ENCODE measurements at places on chromosomes 3 and 15.

DNA sequence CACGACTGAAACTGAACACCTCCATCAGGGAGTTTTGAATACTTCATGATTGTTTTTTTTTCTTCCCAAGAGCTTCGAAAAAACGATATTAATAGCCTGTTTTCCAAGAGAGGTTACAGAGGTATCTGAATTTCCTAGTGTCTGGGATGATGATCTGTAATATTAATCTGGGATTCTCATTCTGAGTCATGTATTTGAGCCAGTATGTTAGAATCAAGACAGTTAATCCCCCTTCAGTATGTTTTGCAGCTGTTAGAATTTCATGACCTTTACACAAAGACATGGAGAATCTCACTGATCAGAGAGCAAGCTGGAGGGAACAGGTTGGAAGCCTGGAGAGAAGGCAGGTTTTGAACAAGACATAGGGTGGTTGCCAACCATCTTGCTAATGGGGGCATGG lies 234.5 kb upstream of the GAP43 start:
- no peak for DNase-seq

- no peak for DNase-seq
Observed at GRCh38 chr3:18810306-18810661, 338.0 kb upstream of the KCNH8 start.

DNA sequence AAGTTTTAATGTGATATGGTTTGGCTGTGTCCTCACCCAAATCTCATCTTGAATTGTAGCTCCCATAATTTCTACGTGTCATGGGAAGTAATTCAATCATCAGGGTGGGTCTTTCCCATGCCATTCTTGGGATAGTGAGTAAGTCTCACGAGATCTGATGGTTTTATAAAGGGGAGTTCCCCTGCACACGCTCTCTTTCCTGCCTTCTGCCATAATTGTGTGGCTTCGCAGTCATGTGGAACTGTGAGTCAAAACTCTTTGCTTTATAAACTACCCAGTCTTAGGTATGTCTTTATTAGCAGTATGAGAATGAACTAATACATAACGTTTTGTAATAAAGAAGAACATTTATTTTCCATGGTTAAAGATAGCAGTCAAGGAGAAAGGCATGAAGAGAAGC lies 39.2 kb upstream of the GOLIM4 start:
- DNase-seq, result no peak

- peak; percentile 13 for DNase-seq
Observed at GRCh38 chr15:82165948-82166376, 96.6 kb downstream of the EFL1 start.

DNA sequence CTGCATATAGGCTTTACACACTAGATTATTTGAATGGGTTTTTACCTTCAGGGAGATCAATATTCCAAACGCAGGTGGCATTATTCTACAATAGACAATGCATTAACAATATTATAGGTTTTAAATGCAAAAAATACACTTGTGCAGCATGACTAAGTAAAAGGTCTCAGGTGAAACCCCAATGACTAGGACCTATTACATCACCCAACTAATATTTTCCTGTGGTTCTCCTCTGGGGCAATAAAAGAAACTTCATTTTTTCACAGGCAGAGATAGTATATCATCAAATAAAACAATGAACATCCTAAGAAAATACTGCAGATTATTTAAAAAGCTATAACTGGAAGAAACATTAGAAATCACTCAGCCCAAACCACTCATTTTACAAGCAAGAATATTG lies 375.3 kb downstream of the ROBO1 start:
- no peak for DNase-seq

DNA sequence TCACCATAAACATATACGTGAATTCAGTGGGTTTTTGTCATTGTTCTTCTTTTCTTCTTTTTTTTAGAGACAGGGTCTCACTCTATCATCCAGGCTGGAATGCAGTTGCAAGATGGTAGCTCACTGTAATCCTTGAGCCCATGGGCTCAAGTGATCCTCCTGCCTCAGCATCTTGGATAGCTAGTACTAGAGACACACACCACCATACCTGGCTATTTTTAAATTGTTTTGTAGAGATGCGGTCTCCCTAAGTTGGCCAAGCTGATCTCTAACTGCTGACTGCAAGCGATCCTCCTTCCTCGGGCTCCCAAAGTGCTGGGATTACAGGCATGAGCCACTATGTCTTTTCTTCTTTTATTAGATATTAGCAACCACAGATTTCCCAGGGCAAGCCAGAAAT lies 220.6 kb downstream of the NLGN1 start:
- DNase-seq, result no peak

- no peak for DNase-seq
Observed at GRCh38 chr3:36521007-36521379, 140.7 kb downstream of the STAC start.

GRCh38 chr3:123139522-123139921 lies 62.2 kb upstream of the SEC22A start:
- no peak for DNase-seq

DNA sequence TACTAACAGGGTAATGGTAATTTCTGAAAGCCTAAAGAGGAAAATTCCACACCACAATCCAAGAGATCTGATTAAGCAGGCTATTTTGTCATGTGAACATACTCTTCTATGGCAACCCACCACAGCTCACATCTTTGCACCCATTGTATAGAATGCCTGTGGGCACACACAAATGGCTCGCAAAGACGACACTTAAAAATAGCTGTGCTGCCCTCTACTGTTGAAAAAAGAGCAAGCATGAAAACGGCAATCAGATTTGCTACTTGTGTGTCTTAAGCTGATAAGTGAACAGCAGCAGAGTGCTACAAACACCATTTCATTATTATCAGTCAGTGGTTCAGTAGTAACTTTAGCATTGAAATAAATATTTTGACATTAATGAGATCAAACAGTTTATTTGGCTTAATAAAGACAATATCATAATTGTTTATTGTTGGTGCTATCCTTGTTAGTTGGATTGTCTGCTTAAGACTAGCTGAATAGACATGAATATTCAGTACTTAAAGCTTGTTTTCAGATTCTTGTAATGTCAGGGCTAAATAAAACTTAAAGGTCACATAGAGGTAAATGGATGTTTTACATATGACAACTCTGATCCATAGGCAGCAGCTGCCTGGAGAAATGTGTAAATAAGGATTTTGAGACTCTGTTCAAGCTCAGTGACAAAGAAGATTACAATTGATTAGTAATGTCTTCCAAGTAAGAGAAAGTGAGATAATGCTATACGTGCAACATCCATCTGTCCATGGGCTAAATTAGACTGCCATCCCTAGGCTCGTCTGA lies 199.1 kb downstream of the LRRN1 start:
- DNase-seq, result peak; percentile 21

GRCh38 chr3:11167590-11167989 lies 13.3 kb downstream of the HRH1 start:
- DNase-seq, result no peak

GRCh38 chr3:115397433-115397832 lies 225.9 kb upstream of the GAP43 start:
- DNase-seq, result no peak

DNA sequence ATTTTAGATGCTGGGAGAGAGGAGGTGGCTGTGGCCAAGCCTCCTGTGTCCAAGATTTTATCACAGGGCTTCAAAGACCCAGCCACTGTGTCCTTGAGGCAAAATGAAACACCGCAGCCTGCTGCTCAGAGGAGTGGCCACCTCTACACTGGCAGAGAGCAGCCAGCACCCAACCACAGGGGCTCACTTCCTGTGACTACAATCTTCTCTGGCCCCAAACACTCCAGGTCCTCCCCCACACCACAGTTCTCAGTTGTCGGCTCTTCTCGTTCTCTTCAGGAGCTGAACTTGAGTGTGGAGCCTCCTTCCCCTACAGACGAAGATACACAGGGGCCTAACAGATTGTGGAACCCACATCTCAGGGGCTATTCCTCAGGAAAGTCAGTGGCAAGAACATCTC lies 45.6 kb downstream of the CDAN1 start:
- DNase-seq, result no peak

GRCh38 chr15:38538328-38539007 lies 26.1 kb downstream of the RASGRP1 start:
- DNase-seq, result no peak

- DNase-seq, result no peak
Observed at GRCh38 chr3:133361435-133361834, 38.4 kb upstream of the BFSP2 start.

DNA sequence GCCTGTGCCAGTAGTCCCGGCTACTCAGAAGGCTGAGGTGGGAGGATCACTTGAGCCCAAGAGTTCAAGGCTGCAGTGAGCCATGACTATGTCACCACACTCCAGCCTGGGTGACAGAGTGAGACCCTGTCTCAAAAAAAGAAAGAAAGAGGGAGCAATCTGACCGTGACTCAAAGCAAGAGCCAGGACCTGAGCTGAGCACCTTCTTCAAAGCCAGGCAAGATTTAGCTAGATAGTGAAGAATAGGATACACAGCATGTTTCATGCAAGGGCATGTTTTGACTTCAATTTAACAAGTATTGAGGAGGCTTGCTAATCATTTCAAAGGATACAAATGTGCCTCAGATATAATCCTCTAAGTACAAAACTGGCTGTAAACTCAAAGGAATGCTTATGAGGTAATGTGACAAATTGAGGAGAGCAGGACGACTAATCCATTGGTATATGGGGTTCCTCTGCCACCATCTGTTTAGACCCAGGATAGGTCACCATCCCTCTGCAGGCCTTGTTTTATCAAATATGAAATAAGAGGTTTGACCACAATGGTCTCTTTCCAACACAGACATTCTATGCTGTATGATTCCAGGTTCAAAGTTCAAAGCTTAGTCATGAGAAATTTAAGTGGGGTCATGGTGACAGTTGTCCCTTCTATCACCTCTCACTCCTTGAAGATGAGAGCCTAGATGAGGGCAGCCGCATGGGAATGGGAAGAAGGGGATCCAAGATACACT lies 33.2 kb downstream of the RAB27A start:
- no peak for DNase-seq

- no peak for DNase-seq
Observed at GRCh38 chr3:128113817-128114794, 9.5 kb downstream of the RUVBL1 start.

GRCh38 chr3:53525765-53526703 lies 31.6 kb downstream of the CACNA1D start:
- no peak for DNase-seq

GRCh38 chr15:52392008-52392687 lies 96.5 kb upstream of the MYO5C start:
- DNase-seq, result no peak

- no peak for DNase-seq
Observed at GRCh38 chr3:195003893-195004289, 267.1 kb downstream of the XXYLT1 start.

DNA sequence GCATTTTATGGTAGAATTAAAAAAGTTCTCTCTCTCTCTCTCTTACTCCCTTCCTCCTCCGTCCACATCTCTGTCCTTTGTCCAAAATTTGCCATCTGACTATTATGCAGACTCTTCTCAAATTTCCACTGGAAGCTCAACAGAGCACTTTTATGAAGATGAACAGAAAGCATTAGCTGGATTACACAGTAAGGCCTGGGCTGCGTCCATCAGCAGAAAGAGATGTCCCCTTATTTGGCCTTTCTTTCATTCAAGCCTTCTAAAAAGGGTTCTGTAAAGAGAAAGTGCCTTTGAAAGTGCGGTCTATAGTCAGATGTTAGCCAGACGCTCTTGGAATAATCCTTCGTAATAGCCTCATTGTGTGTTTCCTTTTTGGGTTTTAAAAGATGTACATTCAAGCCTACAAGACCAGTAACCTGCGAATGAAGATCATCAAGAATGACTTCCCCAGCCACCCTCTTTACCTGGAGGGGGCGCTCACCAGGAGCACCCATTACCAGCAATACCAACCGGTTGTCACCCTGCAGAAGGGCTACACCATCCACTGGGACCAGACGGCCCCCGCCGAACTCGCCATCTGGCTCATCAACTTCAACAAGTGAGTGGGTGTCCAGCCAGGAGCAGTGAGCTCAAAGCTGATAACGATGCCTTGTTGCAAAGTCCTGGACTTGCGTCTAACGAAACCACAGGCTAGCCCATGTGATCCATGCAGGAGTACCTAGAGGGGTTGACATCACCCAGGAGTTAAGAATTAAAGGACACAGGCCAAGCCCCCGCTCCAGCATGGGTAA lies 53.1 kb downstream of the MESD start:
- no peak for DNase-seq

DNA sequence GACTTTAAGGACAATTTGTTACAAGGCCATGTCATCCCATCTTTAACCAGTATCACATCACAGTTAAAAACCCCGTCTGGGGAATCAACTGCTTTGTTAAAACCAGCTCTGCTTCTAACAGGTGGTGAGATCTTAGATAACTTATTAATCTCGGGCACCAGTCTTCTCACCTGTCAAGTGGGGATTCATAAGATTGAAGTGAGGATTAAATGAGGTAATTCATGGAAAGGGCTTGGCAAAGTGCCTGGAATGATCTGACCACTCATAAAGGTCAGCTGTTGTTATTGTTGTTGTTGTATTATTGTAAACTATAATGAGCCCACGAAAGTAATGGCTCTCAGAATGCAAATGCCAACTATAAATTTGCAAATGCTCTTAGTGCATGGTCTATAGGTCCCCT lies 30.1 kb upstream of the SLC24A5 start:
- DNase-seq, result no peak

DNA sequence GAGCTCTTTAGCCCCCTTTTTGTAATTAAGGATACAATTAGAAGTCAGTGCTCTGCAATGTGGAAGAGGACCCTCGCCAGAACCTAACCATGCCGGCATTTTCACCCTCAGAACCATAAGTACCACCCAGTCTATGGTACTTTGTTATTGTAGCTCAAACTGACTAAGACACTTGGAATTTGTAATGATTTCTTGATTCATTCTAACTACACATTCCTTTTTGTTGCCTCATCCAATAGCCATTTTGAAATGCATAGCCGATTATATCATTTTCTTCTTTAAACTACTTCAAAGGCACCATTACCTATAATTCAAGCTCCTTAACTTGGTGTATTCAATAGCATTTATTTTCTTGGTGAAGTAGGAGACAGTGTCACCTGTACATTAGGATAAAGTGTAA lies 61.4 kb downstream of the GLB1 start:
- DNase-seq, result no peak

- no peak for DNase-seq
Observed at GRCh38 chr15:49131403-49131802, 24.0 kb downstream of the COPS2 start.

- no peak for DNase-seq
Observed at GRCh38 chr3:95899494-95899893, 914.9 kb upstream of the EPHA6 start.

GRCh38 chr3:106710596-106710995 lies 666.6 kb upstream of the CCDC54 start:
- no peak for DNase-seq

DNA sequence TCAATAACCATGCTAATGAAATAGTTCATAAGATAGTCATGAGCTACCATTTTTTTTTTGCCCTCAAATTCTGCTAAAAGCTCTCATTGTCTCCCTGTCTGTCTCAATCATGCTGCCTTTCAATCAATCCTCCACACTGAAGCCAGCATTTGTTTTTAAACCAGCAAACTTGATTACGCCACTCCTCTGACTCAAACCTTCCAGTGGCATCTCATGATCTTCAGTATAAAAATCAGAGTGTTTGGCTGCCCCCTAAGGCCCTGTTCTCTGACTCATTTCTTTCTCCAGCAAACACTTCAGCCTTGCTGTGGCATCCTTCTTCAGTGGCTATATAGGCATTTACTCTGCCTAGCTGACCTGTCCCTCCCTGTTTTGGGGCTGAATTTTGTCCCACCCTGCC lies 36.0 kb upstream of the EOMES start:
- no peak for DNase-seq
